Stimulated activated CD4-positive, alpha-beta T cell treated with anti-CD3 and anti-CD28 coated beads, Interleukin-1b, Interleukin-23, amount 100 ng/mL, for 1 hour (primary cell): ENCODE measurements at places on chromosomes 11 and 22.

GRCh38 chr11:78572394-78572793, 2.3 kb downstream of the NARS2 start:
- DNase-seq: no peak

DNA sequence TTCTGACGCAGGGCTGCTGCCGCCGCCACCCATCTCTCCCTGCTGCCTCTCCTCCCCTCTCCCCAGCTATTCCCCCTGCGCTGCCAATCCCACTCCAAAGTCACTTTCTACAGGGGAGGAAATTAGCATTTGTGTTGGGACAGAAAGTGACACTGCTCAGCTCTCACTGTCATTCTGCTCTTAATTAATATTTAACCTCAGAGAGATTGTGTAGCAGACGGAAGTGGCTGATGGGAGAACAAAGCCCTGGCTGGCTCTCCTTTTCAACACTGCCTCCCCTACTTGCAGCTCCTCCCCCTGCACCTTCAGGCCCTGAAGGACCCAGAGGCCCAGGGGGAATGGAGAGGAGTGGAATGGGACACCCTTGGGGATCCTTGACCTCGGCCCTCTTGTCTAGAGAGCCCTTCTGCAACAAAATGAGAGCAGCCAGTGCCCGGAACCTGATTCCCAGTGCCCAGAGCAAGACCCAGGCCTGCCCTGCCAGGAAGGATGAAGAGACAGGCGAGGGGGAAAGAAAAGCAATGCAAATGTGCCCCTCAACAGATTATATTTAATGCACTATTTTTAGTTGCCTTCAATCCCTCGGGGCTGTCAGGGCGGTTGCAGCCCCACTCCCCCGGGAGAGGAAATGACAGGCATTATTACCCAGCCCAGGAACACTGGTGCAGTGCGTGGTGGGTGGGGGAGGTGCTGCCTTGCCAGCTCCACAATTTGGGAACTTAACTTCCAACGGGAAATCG, 14.6 kb upstream of the NRGN start:
- DNase-seq: no peak

DNA sequence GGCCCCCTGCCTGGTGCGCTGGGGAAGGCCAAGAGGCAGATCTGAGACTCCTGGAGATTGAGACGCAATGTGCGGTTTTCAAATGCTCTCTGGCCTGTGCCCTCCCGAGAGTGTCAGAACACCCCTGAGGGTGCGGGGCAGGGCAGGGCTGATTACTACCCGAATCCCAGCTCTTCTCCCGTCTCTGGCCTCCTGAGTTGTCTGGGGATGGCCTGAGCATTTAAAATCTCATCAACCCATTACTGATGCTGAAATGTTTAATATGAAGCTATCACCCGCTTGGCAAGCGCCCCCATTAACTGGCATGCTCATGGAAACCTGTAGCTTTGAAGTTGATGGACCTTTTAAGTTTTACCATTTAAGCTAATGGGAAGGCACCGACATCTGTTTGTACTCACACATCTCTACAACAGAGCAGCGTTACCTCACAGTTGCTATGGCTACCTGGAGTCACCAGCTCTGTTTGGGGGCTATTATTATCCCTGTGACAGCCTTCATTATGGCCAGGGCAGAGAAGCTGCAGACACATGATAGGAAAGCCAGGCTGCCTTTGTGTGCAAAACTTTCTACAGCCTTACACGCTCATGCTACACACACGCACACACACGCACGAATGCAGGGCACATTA, 3.6 kb upstream of the MB start:
- no peak for DNase-seq

DNA sequence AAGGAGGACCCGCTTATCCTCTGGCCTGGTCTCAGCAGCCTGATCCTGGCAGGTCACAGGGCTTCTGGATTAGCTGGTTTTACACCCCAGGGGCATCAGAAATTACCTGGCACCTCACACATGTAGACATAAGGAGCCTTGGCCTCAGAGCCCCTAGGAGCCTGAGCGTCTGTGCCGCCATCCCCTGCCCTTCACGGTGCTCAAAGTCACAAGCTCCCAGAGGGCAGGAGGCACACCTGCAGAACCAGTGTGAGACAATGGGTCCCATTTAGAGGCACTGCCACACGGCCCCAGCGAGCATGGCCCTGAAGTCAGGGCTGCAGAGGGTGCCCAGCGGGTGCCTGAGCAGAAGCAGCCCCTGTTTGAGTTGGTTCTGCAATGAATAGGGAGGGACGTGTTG, 3.9 kb downstream of the DGKZ start:
- DNase-seq: no peak
